ENCODE measurements at places on chromosomes 7 and 10.

- no peak for DNase-seq
These were observed 16.1 kb upstream of the XPNPEP1 start for GRCh38 chr10:109939315-109939961.

DNA sequence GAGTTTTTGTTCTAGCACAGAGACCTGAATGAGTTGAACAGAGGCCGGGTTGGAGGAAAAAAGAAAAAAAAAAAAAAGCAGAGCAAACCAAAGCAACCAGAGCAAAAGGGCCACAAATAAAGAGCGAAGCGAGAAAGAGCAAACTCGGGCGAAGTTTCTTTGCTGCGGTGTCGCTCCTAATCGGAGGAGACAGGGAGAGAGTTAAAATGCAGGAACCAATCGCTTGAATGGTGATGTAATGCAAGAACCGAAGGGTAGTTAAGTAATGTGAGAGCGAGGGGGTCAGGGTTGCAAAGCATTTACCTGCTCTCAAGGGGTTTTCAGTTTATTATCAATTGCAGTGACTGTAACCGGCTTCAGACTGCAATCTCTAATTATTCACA, 271.7 kb downstream of the TRIL start:
- no peak for DNase-seq

GRCh38 chr7:15905251-15906040, 219.0 kb upstream of the MEOX2 start:
- DNase-seq = no peak

DNA sequence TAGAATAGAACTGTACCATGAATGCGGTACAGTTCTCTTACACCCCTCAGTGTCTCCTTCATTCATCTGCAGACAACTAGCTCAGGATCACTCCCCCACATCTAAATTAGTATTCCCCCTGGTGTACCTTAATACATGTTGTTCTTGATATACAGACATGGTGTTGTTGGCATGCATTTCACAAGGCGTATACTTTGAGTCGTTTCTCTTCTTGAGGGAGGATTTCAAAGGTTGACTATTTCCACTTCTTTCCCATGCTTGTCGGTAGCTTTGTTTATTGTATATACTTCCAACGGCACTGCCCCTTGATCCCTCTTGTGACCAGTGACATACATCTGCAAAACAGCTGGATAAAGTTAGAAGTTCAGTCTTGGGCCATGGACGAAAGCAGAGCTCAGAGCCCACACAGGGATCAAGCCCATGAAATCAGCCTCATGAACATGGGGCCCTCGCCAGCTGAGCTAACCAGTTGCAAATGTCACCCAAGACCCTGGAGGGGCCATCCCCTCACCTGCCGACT, 8.6 kb downstream of the CPA4 start:
- DNase-seq = no peak

GRCh38 chr10:119401671-119402395, 140.7 kb downstream of the RGS10 start:
- no peak for DNase-seq

DNA sequence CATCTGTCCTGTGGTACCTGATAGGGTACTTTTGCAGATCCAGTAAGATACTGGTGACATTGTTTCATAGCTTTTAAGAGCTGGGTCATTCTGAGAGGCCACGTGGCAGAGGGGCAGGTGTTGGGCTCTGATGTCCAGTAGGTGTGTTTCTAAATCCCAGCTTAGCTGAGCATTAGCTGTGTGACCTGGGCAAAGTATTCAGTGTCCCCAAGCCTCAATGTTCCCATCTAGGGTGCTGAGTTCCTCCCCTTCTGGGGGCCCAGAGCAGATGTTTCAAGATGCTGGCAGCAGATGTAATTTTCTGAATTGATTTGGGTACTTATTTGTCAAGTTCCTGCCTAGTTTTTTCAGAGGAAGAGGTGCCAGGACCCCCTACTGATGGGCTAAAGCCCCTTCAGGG, 52.9 kb downstream of the NEURL1 start:
- peak; percentile 21 for DNase-seq

DNA sequence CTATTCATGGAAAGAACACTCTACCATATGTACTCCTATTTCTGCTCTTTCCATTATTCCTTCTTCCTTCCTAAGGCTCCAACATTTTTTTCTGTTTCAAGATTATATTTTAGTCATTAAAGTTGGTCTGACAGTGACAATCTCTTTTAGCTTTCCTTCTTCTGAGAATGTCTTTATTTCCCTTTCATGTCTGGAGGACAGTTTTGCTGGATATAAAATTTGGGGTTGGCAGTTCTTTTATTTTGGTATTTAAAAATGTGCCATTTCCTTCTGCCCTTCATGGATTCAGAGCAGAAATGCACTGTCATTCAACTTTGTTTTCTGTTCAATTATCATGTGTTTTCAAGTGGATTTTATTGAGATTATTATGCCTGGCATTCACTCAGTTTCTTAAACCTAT, 53.1 kb downstream of the VSTM4 start:
- no peak for DNase-seq

DNA sequence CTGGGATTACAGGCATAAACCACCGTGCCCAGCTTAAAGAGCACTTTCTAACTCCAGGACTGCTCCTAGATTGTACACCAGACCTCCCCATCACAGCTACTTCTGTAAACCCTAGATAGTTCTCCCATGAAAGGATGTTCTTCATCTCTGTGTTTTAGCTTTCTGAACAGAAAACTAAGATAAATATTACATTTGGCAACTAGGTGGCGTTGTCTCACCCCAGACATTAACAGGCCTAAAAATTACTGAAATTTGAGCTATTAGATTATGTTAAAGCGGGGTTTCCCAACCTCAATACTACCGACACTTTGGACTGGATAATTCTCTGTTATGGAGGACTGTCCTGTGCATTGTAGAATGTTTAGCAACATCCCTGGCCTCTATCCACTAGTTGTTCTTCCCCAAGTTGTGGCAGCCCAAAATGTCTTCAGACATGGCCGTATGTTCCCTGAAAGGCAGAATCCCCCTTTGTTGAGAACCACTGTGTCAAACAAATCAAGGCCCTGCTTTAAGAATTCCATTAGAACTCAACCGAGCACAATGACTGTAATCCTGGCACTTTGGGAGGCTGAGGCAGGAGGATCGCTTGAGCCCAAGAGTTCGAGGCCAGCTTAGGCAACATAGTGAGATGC, 19.1 kb downstream of the ATOH7 start:
- DNase-seq = peak; percentile 44

- DNase-seq = no peak
These were observed 95.0 kb downstream of the MKI67 start for GRCh38 chr10:128031216-128031615.

- DNase-seq = no peak
These were observed 28.1 kb downstream of the HKDC1 start for GRCh38 chr10:69248117-69248730.

DNA sequence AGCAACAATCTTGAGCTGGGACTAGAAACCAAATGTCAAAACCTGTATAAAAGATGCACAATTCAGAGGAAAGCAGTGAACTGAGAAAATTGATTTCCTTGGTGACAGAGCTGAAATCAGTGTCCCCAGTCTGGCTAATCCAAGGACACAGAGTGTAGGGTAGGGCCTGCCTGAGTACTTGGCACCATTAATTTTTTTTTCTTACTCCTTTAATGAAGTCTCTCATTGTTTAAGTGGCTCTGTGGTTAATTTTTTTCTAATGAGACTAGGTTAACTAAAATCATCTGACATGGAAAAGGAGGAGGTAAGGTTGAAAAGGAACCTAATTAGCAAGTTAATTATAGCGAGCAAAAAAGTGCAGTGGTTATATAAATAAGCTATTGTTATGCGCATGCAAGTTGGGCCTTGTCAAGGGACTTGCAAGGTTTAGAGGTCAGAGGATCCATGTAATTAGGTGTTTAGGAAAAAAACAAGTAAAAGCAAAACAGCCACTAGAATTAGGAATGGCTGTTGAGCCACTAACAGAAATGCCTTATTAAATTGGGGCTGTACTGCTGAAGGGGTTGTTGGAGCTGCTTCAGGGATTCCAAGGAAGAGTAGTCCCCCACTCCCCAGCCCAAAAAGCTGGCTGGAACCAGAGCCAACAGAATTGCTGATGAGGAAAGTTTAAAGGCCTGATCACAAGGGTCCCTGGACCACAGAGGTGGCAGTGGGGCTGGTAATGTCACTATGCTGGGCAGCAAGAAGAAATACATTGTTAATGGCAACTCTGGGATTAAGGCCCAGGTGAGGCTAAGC, 58.9 kb upstream of the STRIP2 start:
- DNase-seq = no peak

DNA sequence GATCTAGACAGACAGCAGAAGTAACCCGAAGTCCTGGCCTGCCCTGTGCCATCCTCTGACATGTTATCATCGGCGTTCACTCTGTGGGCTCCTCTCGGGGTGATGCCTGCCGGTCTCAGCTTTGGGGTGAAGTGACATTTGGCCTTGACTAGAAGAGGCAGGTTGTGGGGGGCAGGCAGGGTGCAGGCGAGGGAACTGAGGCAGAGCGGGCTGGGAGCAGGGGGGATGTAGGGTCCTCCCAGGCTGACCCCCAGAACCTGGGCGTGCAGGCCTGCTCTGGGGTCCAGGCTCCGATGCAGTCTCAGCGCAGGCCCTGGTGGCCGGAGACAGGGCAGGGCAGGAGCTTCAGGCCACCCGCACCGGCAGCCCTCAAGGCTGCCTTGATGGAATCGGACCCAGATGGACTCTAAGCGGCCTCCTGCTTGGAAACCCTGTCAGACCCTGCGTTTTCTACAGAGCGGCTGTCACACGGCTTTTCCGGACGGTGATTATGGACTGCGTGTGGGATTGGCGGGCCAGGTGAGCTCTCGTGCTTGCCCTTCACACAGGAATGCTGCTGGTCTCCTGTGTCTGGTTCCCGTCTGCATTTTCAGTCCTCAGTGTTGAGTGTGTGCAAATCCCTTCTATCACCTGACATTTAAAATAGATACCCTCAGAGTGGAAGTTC, 842 bp upstream of the JAKMIP3 start:
- DNase-seq = no peak

DNA sequence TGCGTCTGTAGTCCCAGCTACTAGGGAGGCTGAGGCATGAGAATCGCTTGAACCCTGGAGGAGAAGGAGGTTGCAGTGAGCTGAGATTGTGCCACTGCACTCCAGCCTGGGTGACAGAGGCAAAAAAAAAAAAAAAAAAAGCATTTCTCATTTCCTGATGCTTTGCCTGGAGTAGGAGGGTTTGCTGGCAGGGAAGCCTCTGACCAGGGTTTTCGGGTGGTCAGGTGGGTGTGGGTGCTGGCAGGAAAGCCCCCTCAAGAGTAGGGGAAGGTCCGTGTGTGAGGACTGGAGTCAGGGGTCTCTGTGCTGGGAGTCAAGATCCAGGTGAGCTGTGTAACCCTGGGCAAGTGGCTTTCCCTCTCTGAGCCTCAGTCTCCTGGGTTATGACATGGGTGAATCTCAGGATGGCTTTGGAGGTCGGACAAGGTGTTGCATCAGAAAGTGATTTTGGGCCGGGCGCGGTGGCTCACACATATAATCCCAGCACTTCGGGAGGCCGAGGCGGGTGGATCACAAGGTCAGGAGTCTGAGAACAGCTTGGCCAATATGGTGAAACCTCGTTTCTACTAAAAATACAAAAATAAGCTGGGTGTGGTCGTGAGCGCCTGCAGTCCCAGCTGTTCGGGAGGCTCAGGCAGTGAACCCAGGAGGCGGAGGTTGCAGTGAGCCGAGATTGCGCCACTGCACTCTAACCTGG, 3.2 kb downstream of the AMZ1 start:
- no peak for DNase-seq

DNA sequence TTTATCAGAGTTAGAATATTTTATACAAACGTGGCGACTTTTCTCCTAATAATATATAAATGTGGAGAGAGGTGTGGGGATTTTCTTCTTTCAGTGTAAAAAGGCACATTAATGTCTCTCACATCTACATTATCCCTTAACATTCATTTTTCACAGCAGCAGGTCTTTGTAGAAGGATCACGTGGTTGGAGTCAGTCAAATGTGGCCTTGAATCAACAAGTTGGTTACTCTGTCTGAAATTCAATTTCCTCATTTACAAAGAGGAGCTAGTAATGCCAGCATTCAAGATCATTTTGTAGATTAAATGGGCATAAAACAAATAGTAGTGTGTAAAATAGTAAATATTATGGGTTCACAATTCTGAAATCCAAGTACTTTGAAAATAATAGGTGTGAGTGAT, 183.1 kb upstream of the SEMA3E start:
- no peak for DNase-seq

GRCh38 chr7:103373866-103374643, 26.6 kb downstream of the PSMC2 start:
- no peak for DNase-seq

DNA sequence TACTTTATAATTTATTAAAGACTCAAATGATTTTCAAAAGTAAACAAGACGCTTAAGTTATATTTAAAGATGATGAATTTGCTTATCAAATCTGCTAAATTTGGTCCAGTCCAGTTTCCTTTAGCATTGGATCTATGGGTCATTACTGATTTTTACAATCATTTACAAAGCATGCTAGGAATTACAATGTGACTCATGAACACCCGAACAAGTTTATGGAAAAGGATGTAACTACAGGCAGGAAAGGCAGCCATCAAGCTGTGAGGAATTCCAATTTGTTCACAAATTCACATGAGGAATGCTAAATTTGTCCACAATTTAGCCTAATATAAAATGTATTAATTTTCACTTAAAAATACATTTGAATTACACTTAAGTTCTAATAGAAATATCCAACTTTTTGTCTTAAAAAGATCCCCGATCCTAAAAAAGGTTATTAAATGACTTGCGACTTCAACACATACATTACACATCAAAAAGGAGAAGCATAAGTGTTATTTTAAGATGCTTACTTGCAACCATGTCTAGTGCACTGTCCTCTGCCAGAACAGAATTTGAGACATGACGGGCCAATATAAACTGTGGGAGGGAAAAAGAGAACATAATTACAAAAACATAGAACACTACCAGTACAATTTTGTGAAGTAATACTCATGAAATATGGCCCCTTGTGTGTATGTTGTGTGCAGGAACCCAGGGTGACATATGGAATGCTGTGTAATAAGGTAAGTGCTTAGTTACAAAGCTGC, 194.2 kb upstream of the SLC26A5 start:
- peak; percentile 59 for DNase-seq

DNA sequence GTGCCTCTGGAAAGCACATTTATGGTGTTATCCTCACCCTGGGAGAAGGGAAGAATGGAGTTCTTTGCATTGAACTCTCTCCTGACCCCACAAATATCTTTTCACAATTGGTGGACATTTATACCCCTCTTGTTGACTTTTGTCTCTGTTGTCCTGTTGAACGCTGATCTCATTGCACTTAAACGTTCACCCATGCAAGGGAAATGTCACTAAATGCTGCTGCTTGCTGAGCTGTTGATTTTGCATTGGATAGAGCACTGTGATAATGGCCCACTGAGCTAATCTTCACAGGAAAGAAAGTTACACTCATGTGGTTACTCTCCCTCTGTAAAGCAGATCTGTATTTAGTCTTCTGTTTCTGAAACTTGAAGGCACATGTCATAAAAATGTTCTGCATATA, 133.4 kb downstream of the FZD1 start:
- DNase-seq = no peak

- DNase-seq = no peak
These were observed 119.8 kb downstream of the SMURF1 start for GRCh38 chr7:99024066-99024465.

DNA sequence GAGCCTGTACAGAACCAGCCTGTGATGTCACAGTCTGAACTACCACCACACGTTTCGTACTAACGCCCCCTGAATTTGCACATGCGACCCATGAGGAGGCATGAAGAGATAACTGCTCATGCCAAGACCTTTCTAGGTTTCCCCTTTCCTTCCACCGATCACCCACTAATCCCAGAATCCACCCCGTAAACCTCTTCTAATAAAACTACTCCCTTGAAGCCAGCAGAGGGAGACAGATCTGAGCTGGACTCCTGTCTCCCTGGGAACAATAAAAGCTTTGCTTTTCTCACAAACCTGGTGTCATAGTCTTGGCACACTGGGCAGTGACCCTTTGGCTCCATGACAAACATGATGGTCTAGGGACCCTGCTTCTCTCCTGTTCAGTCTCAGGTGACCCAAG, 144.5 kb downstream of the FRMD4A start:
- DNase-seq = peak; percentile 42

Data from NCI-H82 (cell line).